NCI-H2171 treated with DMSO at 0.1 percent for 48 hours (cell line): ENCODE measurements at places on chromosomes 5 and 9.

GRCh38 chr9:106333481-106333880 is 529.5 kb upstream of the ZNF462 start:
- DNase-seq: peak; percentile 97

- DNase-seq: peak; percentile 90
Observed at GRCh38 chr9:97594381-97594921, 38.7 kb downstream of the TSTD2 start.

GRCh38 chr5:58545912-58546311 is 37.0 kb upstream of the RAB3C start:
- DNase-seq: no peak

- DNase-seq: no peak
Observed at GRCh38 chr5:120447706-120448239, 16.3 kb upstream of the PRR16 start.

DNA sequence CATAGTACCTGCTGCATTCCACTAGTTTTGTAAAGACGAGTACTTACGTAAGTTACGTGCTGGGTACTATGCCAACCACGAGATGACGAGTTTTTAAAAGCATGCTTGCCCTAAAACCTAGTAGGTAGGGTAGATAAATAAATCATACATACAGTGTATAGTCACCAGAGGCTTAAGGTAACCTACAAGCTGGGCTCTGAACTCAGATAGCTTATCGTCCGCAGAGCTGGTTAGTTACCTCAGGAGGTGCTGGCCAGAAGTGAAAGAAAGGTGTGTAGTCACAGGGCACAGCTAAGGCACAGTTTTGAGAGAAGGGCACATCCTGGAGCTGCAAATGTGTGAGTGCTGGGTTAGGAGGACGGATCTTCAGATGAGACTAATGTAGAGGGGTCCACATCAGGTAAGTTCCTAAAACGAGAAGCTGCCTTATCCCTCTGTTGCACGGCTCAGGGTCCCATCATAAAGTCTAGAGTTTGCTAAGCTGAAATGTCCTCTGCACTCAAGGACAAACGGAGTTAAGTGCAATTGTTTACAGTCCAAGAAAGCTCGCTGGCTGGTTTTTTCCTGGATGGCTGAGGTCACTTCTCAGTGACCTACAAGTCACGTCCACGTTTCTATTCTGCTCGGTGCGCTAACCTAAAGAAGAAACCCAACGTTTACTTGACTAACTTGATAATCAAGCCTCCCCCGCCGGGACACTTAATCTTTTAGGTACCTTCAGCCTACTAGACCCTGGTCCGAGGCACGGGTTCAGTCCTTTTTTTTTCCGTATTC is 1.1 kb upstream of the SNX24 start:
- DNase-seq: no peak

DNA sequence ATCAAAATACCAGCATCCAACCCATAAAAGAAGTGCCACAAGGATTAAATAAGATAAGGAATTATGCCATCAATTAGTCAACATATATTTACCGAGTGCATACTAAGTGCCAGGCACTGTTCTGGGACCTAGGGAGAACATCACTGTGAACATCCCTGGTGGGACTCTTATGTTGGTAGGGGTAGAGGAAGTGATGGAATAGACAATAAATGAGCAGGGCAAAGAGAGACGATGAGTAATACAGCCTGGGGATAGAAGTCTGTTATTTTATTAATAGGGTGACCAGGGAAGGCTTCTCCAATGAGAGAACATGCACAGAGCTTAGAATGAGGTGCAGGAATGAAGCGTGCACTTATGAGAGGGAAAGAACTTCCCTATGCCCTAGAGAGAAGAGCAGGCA is 47.4 kb upstream of the VLDLR start:
- no peak for DNase-seq

GRCh38 chr9:4936823-4937222 is 48.2 kb upstream of the JAK2 start:
- DNase-seq: no peak

DNA sequence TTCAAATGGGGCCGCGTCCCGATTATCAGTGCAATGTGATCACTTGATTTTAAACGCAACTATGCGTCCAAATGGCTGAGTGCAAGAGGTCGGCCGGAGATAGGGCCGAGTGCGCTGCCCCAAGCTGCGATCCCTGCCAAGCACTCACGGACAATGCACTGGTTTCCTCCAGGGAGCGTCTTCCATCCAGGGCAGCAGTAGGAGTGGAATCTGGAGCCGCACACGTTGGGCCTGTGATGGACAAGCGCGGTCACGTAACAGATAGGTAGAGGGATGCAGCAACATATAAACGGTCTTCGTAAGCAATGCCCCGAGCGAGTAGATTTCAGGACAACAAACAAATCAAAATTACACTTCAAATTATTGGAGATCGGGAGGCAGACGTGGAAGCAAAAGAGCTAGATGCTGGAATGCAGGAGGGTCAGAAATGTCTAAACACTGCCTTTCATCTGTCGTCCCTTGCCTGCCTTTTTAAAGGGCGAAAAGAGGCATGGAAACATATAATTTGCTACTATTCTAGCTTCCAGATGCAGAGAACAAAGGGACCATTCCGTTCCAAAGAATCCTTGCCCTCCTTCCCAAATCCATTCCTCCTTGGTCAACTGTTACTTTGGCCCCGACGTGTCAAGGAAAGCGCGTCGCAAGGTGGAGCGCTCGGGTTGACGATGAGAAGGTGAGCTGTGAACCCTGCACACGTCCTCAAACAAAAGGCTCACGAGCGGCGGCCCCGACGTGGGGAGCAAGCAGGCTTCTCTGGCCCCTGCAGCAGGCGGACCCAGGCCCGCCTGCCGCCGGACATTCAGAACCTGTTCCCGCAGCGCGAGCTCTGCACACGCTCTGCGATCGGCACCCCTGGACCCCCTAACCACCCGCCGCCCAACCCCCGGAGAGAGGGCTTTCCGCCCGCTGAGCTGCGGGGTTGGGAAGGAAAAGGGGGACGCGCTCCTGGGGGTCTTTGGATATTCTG is 1.5 kb downstream of the FBN2 start:
- DNase-seq: no peak

DNA sequence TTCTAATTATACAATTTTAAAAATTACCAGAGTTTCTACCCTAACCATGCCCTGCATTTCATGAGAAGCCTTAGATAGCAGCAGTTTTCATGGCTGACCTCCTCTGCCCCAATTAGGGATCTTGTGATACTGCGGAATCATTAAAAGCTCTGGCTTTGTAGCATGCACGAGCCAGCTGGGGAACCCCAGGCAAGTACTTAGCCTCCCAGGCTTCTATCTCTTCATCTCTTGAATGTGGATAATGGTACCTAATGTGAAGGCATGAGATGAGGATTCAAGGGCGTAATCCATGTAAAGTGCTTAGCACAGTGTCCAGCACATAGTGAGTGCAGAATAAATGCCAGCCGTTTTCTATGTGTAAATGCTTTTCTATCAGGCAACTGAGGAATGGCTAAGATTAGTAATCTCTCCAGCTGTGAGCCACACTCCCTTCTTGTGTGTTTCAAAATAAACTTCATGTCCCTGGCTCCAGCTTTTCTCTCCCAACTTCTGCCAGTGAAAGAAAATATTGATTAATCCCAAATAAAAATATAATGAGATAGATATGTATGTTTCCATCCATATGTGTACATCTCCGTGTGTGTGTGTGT is 88.4 kb downstream of the APBA1 start:
- DNase-seq: peak; percentile 16

DNA sequence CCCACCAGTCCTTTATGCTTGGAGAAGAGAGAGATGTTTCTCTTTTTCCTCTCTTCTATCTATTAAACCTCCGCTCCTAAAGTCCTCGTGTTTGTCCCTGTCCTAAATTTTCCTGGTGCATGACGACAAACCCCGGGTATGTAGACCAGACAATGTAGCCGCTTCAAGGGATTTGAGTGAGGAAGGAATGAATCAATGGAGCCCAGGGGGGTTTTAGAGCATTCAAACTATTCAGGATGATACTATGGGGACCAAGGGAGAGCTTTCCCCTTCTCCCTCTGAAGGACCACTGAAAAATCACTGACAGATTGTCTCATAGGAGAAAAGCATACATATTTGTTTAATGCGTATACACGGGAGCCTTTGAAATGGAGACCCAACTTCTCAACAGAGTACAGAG is 18.4 kb downstream of the CEL start:
- no peak for DNase-seq

DNA sequence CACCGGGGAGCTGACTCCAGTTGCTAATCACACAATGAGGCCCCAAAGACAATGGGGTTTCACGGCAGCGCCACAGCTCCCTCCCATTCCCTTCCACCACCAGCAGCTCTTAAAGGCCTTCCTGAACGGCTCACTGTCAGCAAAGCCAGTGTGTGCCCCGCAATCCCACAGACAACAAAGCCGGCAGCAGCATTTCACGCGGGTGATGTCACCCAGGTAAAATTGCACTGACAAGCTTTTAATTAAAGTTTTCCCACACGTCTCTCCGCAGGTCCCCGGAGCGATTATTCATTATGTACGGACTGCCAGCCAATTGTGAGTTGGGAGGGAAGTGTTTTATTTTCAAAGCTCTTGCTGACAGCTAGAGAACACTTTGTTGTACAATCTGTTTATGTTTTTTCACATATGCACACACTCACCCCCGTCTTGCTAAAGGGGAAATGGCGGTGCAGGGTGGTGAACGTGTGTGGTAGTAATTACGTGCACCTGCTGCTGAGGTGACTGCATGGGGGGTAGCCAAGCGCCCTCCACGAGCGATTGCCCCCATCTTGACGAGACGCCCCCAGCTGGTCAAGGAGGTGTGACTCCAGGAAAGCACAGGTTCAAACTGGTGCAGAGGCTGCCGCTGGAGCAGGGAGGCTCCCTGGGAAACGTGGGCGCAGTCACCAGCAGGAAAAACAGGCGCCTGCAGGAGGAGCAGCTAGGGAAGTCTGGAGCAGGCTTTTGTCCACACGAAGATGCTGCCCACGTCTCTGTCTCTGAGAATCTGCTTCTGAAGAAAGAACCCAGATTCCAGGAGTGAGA is 65.0 kb downstream of the IRX2 start:
- peak; percentile 67 for DNase-seq

DNA sequence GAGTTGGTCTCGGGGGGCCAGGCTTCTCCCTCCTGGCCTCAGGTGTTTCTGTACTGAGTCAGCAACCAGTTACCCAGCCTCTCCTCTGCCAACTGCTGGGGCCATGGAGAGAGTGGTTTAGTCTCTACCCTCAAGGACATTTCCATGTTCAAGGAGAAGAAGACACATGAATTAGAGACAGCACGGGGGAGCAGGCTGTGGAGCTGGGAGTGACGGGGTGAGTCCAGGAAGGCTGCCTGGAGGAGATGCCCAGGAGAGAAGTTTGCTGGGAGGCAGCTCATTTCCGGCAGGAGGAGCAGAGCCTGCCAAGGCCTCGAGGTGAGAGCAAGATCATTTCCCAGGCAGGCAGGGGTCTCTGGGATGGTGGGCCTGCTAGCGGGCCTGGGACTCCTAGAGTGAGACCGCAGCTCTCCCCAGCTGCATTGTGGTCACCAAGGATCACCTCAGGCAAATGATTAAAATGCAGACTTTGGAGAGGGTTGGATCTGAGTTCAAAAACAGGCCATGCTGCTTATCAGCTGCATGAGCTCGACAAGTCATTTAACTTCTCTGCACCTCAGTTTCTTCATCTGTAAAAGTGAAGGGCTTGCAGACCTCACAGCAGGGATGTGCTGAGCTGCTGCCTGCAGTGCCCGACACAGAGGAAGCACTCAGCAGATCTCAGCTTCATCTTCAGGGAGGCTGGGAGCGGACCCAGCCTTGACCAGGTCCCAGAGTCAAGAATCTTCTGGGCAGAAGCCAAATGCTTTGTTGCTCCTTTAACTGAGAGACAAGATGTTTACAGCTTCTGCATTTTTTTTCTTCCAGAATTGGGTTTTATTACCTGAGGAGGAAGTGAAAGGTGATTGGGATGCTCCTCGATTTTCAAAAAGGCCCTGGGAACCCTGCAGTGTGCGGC is 35.2 kb downstream of the NEK6 start:
- DNase-seq: no peak

DNA sequence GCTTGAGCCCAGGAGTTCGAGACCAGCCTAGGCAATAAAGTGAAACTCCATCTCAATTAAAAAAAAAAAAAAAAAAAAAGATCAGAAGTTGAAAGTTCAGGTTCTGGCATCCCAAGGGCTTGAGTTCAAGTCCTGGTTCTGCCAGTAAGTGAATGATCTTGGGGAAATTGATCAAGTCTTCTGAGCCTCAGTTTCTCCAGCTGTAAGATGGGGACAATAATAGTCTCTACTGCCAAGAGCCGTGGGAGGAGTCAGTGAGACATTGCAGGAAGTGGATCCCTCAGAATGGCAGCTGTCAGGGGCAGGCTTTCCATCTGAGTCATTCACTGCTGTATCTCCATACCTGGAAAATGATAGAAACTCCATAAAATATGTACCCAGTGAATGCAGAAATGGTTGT is 37.8 kb upstream of the FUBP3 start:
- DNase-seq: no peak

GRCh38 chr5:171852255-171852681 is 66.7 kb downstream of the SMIM23 start:
- no peak for DNase-seq

DNA sequence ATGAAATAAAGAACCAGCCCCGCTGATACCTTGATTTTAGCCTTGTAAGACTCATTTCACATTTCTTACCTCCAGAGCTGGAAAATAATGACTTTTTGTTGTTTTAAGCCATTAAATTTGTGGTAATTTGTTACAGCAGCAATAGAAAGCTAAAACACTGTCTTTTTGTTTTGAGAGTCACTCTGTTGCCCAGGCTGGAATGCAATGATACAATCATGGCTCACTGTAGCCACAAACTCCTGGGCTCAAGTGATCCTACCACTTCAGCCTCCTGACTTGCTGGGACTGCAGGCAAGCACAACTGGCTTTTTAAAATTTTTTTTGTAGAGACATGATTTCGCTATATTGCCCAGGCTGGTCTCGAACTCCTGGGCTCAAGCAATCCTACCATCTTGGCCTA is 34.7 kb upstream of the MYO10 start:
- DNase-seq: no peak

GRCh38 chr5:122816756-122817155 is 28.7 kb upstream of the SNX24 start:
- no peak for DNase-seq

GRCh38 chr5:63401436-63402046 is 560.7 kb downstream of the HTR1A start:
- peak; percentile 21 for DNase-seq

DNA sequence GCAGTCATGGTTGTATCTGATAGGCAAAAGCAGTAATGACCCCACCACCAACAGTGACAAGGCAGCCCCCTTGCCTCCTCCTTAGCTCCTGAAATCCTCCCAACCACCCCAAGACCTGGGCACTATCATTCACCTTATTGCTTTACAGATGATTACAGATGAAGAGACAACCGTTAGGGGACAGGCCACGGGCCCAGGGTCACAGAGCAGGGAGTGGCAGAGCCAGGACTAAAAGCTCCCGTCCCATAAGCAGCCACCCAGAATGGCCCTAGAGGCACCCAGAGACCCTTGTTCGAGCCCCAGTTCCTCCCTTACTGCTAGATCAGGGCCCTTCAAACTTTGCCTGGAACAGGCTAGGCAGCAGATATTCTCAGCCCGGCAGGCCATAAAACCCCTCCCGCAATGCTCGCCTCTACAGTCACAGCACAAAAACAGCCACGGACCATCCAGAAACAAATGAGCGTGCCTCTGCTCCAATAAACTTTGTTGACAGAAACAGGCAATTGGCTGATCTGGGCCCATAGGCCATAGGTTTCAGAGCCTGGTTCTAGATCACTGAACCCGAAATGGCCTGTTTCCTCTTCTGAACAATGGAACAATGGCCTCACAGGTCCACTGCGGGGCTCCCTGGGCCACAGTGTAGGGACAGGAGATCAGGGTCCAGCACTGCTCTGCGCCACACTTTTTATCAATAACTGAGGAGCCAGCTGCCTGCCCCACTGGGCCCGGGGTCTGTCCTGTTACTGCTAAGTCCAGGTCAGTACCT is 67.0 kb downstream of the LRSAM1 start:
- no peak for DNase-seq

GRCh38 chr9:715300-715699 is 126.2 kb upstream of the DMRT1 start:
- DNase-seq: no peak
